Vagina (tissue), 2 donors: ENCODE measurements at places on chromosomes 12 and 14.

DNA sequence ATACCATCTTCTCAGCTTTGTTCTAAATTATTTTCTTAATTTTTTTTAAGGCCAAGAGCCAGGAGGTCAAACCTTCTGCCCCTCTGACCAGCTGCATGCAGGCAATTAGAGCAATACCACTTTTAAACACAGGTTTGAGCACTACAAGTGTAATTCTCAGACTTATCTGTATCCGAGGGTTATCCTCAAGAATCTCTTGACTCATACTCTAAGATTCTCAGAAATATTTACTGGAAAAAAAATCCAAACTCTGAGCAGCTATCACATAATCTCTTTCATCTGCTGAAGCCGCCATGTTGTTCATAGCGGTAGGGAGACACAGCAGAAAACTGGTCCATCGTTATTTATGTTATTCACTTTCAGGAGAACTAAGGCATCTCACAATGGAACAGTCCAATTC is 27.4 kb upstream of the PTHLH start:
- no peak for DNase-seq

DNA sequence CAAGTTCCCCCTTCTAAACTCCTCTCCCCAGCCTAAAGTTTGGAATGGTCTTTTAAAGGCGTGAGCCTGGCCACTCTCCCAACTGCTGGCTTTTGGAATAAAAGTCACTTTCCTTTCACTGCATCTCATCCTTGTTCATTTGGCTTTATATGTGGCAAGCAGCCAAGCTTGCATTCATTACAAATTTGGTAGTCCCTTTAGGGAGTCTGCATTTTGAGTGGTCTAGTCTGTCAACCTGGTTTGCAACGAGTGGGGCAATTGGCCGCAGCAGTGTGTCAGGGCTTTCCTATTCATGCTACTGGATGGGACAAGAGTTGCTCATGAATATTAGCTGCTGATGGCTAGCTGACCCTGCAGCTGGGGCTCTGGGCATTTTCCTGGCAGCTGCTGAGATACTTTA is 57.0 kb downstream of the CATSPERB start:
- DNase-seq: no peak

DNA sequence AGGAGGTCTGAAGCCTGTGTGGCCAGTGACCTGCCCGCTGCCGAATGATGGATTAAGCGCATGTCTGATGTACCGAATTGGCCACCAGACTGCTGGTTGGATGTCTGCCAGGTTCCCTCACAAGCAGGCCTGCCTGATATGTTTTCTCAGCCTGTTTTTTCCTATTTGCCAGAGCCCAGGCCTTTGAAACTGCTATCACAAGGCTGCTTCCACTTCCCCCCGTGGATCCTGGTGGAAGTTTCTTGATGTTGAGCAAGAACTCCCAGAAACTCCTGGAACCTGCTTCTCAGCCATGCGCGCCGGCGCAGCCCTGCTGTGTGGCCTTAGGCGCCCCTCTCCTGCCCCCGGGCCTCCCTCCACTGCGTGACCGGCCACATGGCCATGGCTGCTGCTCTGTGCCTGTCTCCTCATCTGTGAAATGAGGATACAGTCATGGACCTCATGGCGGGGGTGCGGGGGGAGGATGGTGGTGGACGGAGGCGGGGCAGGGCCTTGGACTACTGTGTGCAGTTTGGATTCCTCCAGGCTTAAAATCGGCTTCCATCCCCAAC is 56.6 kb downstream of the CALM1 start:
- no peak for DNase-seq

DNA sequence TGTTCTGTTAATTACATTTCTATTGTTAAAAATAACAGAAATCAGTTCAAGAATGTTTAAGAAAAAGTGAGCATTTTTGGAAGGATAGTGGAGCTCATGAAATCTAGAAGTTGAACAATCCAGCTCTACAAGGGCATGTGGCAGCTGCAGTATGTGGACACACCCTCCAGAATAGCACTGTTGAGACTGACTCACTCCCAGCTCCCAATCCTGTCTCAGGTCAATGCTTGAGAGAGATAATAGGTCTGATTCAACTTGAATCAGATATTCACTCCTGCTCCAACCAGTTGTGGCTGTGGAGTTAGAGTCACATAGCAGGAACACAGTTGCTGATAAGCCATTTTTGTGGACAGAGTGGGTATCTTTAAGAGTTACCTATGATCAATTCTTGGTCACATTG is 113.0 kb upstream of the NTF3 start:
- no peak for DNase-seq

GRCh38 chr12:119592232-119592631 is 1.3 kb upstream of the TMEM233 start:
- DNase-seq: no peak

- no peak for DNase-seq
These were observed 19.0 kb downstream of the NINJ2 start for GRCh38 chr12:644303-644639.

- no peak for DNase-seq
These were observed 8.2 kb downstream of the SIX1 start for GRCh38 chr14:60640859-60641741.

DNA sequence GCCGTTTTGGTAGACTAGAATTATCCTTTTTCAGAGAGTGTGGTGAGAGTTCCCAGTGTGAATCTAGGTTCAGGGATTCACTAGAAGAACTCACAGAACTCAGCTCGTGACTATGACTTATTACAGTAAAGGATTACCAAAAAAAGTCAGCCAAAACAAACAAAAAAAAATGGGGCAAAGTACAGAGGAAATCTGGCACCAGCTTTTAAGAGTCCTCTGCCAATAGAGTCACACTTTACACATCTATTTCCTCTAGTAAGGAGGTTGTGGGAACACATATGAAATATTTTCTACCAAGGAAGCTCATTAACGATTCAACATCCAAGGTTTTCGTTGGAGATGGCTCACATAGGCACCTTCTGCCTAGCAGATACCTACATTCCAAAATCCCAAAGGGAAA is 28.2 kb downstream of the TSPAN19 start:
- DNase-seq: no peak

DNA sequence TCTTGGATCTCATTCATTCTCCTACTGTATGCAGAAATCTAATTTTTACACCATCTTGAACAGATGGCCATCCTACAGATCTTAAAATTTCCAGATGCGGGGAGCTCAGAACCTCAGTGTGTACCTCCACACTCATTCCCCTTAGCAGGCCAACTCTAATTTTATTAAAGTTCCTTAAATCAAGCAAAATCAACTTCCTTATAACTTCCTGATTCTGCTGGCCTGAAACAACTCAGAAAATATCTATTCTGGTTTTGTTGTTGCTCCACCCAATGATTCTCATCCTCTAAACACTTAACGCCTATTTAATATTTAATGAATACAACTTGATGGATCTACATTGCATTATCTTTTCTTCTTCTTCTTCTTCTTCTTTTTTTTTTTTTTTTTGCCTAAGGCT is 3.1 kb downstream of the EMP1 start:
- DNase-seq: no peak

GRCh38 chr12:126895951-126896913 is 1370.7 kb upstream of the TMEM132C start:
- DNase-seq: no peak

- DNase-seq: no peak
These were observed 98.1 kb downstream of the GAS2L3 start for GRCh38 chr12:100671396-100672074.

GRCh38 chr12:114440270-114441038 is 34.5 kb upstream of the TBX5 start:
- no peak for DNase-seq

DNA sequence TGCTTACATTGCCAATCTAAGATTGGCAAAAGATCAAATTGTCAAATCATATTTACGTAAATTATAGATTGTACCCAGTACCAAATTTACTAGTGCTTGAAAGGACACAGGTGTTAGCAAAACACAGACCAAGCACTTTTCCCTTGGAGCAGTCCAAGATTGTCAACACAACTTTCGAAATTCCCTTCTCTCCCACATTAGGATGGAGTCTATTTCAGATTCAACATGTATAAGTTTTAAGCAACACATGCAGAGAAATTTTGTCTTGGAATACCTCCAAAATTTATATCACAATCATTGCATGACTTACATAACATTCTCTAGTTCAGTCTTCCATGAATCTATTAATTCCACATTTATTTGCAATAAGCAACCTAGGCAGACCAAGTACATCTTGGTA is 74.9 kb upstream of the SLCO1C1 start:
- no peak for DNase-seq

GRCh38 chr12:14431975-14432374 is 66.5 kb downstream of the ATF7IP start:
- DNase-seq: no peak

- DNase-seq: no peak
These were observed 133.4 kb downstream of the ESRRB start for GRCh38 chr14:76509311-76509710.

GRCh38 chr12:131853832-131854797 is 25.9 kb downstream of the MMP17 start:
- DNase-seq: no peak

DNA sequence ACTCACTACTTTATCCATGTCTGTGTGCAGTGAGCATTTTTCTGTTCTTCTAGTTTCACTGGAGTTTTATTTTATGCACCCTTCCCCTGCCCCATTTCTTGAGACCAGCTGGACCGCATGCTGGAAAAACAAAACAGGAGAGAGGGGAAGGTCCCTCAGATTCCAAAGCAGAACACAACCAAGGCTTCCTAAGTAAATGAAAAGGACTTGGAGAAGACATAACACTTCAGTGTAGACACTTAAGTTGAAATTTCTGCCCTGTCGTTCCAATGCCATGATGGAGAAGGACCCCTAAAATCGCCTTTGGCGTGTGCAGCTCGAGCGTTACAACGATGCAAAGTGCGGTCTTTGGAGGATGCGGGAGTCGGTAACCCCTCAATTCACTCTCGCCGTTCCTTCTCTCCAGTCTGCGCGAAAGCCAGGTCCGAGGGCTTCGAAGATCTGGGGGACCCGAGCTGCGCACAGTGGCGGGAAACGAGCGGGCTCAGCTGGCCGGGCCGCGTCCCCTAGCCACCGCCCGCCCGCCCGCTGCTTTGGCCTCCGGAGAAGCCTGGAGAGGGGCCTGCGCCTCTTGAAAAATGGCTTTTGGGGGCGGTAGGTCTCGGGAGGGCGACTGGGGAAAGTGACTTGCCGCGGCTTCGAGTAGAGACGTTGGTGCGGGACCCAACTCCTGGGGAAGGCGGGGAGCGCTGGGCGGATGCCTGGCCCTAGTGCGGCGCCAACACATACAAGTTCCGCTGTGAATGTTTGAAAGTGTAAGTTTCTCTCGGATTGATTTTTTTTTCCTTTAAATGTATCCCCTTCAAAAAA is 11.2 kb upstream of the HOXC13 start:
- no peak for DNase-seq

GRCh38 chr14:102920998-102921304 is 1.5 kb upstream of the AMN start:
- DNase-seq: no peak

DNA sequence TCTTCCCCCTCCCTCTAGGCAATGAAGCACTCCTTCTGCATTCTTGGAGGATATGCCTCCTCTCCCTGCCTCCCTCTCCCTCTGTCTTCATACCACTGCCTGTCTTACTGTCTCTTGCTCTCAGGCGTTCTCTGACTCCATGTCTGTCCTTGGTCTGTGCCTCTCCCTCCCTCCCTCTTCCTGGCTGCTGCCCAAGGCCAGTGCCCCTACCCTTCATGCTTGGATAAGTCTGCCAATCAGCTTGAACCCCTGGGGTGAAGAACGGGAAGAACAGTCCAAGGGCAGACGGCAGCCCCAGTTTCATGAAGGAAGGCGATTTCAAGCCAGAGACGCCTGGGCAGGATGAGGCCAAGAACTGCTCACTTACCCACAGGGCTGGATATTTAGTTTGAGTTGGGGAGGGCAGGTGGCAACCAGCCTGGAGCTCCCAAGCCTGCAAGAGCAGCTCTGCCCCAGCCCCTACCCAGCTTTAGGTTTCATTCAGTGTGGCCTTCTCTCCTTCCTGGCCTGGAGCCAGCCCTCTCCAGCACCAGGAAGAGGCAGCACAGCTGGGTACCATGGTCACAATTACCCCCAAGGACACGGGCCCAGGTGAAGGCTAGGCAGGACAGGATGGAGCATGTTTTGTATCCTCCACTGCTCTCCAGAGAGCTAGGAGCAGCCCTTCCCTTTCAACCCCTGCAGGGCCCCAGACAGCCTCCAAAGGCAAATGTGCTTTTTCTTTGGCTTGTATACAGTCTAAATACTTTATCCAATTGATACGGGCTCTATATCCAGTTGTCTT is 35.8 kb upstream of the LTBP2 start:
- DNase-seq: no peak

GRCh38 chr12:124625867-124626675 is 58.7 kb upstream of the NCOR2 start:
- no peak for DNase-seq
